ENCODE measurements at places on chromosomes 1 and 21. TPM values are rescaled to one million over a fixed set of nuclear protein-coding genes. Genes with fewer than 3 reads are reported as not detected.

ANKRD65 gene
- 4.7 TPM for total RNA-seq

MAN1C1 gene
- total RNA-seq: 7.4 TPM

DNA sequence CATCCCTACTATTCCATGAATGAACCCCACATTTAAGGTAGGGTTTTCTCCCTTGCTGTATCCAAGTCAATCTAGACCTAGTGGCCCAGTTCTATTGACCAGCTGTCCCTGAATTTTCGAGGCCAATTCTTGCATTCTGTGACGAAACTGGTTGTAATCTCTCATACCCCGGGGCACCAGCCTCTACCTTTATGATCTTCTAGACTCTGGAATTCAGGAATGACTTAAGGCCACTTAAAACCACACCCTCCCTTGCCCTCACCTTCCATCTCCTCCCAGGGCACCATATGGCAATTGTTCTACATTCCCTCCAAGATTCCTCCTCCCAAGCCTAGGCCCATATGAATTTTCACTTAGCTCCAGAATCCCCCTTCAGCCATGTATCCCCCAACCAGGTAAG lies 48.9 kb downstream of the RHOU start:
- no peak for DNase-seq
- no peak overlapping the region for H3K4me3 ChIP-seq
- no peaks in the 10 kb centered on the region for H3K36me3 ChIP-seq

DNA sequence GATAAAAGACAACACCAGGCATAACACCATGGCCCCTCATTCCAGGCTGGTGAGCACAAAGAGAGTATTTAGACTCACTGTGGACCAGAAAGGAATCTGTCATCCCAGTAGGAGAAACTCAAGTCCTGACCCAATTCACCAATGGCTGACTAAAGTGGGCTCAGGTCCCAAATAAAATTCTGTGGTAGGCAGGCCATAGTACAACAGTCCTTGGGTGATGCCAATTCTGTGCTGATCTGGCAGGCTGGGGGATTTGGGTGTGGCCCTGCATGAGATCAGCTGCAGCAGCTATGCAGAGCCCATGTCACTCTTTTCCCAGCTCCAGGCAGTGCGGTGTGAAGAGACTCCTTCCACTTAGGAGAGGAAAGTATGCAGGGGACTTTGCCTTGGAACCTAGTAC lies 245.1 kb downstream of the LBR start:
- no peak for DNase-seq
- no peak overlapping the region for H3K27ac ChIP-seq
- H3K27me3 ChIP-seq: no peaks in the 10 kb centered on the region
- H3K36me3 ChIP-seq: no peaks in the 10 kb centered on the region

DNA sequence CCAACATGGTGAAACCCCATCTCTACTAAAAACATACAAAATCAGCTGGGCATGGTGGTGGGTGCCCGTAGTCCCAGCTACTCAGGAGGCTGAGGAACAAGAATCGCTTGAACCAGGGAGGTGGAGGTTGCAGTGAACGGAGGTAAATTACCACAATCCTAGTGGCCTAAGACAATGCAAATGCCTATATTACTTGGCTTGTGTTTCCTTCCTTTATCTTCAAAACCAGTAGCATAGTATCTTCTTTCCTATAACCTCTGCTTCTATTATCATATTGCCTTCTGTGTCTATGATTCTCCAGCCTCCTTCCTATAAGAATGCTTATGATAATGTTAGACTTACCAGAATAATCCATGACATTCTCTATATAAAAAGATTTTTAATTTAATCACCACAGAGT lies 156.2 kb upstream of the RGS18 start:
- H3K27ac ChIP-seq: no peak overlapping the region
- no peaks in the 10 kb centered on the region for H3K36me3 ChIP-seq
- H3K4me1 ChIP-seq: no peaks in the 10 kb centered on the region
- no peaks in the 10 kb centered on the region for H3K27me3 ChIP-seq

- H3K27ac ChIP-seq: no peak overlapping the region
- H3K27me3 ChIP-seq: no peaks in the 10 kb centered on the region
- no peak for DNase-seq
- no peaks in the 10 kb centered on the region for H3K4me1 ChIP-seq
- H3K36me3 ChIP-seq: no peaks in the 10 kb centered on the region
Measured at GRCh38 chr1:214615871-214616270, 12.9 kb downstream of the CENPF start.

- no peak overlapping the region for H3K4me3 ChIP-seq
- H3K4me1 ChIP-seq: no peaks in the 10 kb centered on the region
- H3K36me3 ChIP-seq: no peaks in the 10 kb centered on the region
- no peaks in the 10 kb centered on the region for H3K27me3 ChIP-seq
Measured at GRCh38 chr21:31255896-31256295, 88.2 kb downstream of the TIAM1 start.

DNA sequence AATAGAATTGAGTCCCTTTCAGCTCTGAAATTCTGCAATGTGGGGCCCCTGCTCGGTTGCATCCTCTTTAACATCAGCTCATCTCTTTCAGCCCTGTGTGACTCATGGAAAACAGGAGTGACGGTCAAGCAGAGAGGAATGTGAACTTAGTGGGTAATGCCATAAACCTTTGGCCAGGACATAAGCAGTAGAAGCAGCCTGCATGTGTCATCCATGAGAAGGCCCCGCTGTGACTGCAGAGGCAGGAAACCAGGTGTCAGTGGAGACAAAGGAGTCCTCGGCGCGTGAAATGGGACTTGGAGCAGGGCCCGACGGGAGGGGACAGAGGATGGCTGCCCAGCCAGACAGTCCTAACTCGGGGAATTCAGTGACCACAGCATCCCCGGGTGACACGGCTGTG lies 21.1 kb upstream of the EPHB2 start:
- DNase-seq: no peak
- H3K4me3 ChIP-seq: no peak overlapping the region
- H3K27me3 ChIP-seq: peaks cover 43% of the 10 kb centered on the region
- no peak overlapping the region for H3K27ac ChIP-seq

SPRR1A gene
- 57.4 TPM for total RNA-seq

- H3K27ac ChIP-seq: no peak overlapping the region
- peaks cover 4% of the 10 kb centered on the region for H3K4me1 ChIP-seq
- H3K36me3 ChIP-seq: no peaks in the 10 kb centered on the region
- H3K27me3 ChIP-seq: no peaks in the 10 kb centered on the region
- no peak overlapping the region for H3K4me3 ChIP-seq
- DNase-seq: no peak
Measured at GRCh38 chr21:36785615-36786014, 86.7 kb downstream of the SIM2 start.

- H3K27ac ChIP-seq: no peak overlapping the region
- DNase-seq: no peak
- H3K4me1 ChIP-seq: no peaks in the 10 kb centered on the region
- H3K36me3 ChIP-seq: no peaks in the 10 kb centered on the region
- H3K27me3 ChIP-seq: no peaks in the 10 kb centered on the region
- H3K4me3 ChIP-seq: no peak overlapping the region
Measured at GRCh38 chr21:43012596-43012995, 38.2 kb downstream of the PKNOX1 start.

DNA sequence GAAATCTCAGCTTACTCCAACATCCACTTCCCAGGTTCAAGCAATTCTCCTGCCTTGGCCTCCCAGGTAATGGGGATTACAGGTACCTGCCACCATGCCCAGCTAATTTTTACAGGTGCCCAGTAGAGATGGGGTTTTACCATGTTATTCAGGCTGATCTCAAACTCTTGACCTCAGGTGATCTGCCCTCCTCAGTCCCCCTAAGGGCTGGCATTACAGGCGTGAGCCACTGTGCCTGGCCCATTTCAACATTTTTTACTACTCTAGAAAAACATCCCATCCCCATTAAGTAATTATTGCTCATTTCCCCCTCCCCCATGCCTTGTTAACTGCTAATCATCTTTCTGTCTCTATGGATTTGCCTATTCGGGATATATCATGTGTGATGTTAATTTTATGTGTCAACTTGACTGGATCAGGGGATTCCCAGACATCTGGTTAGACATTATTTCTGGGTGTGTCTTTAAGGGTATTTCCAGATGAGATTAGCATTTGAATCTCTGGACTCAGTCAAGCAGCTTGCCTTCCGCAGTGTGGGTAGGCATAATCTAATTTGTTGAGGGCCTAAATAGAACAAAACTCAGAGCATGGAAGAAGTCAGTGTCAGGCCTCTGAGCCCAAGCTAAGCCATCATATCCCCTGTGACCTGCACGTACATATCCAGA lies 33.0 kb upstream of the ZBTB8B start:
- no peaks in the 10 kb centered on the region for H3K36me3 ChIP-seq
- H3K4me1 ChIP-seq: peaks cover under 1% of the 10 kb centered on the region

DNA sequence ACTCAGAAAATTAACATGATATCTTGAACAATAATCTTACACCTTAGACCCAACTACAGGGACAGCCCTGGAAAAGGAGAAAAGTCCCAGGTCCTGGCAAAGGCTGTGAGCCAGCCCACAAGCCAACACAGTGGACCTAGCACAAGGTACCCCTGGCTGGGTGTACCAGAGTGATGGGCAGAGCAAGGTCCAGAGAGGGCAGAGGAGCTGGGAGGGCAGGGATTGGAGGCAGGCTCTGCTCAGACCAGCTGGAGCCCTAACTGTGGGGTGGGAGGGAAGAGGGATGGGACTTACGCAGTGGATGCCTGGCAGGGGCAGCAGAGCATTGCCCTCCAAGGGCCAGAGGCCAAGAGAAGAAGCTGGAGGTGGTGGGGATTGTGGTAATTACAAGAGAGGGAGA lies 101.6 kb downstream of the KCND3 start:
- H3K27ac ChIP-seq: no peak overlapping the region
- no peak for DNase-seq
- H3K4me1 ChIP-seq: peaks cover 2% of the 10 kb centered on the region
- no peaks in the 10 kb centered on the region for H3K27me3 ChIP-seq
- no peak overlapping the region for H3K4me3 ChIP-seq

GRCh38 chr1:44045064-44045463 lies 13.8 kb upstream of the SLC6A9 start:
- H3K36me3 ChIP-seq: no peaks in the 10 kb centered on the region
- H3K27ac ChIP-seq: no peak overlapping the region
- DNase-seq: no peak

C1orf94 gene
- not detected for total RNA-seq
